Urinary bladder (tissue), 4 donors: ENCODE measurements at places on chromosomes 5 and 9. TPM values are rescaled to one million over a fixed set of nuclear protein-coding genes. Genes with fewer than 3 reads are reported as not detected.

FST gene
- total RNA-seq: 19.7 TPM

MRPL36 gene
- 19.9 TPM for total RNA-seq

GLRX gene
- total RNA-seq: 23.5 TPM

IFNA13 gene
- not detected for total RNA-seq

CXXC5 gene
- total RNA-seq: 28.0 TPM

GDNF gene
- total RNA-seq: 1.5 TPM

SOX30 gene
- not detected for total RNA-seq

OLFML2A gene
- 40.2 TPM for total RNA-seq

GRM6 gene
- not detected for total RNA-seq

SPINK7 gene
- not detected for total RNA-seq

N4BP3 gene
- total RNA-seq: 4.2 TPM

CDH6 gene
- 18.9 TPM for total RNA-seq

ARAP3 gene
- total RNA-seq: 9.8 TPM

TMEM171 gene
- total RNA-seq: not detected

SPAG8 gene
- total RNA-seq: 1.9 TPM

SUB1 gene
- 186 TPM for total RNA-seq

SH3RF2 gene
- total RNA-seq: 1.0 TPM

ANKDD1B gene
- 10.3 TPM for total RNA-seq
